ENCODE measurements at places on chromosomes 2 and 18.

GRCh38 chr2:134491771-134492441 lies 226.9 kb downstream of the TMEM163 start:
- DNase-seq = no peak

DNA sequence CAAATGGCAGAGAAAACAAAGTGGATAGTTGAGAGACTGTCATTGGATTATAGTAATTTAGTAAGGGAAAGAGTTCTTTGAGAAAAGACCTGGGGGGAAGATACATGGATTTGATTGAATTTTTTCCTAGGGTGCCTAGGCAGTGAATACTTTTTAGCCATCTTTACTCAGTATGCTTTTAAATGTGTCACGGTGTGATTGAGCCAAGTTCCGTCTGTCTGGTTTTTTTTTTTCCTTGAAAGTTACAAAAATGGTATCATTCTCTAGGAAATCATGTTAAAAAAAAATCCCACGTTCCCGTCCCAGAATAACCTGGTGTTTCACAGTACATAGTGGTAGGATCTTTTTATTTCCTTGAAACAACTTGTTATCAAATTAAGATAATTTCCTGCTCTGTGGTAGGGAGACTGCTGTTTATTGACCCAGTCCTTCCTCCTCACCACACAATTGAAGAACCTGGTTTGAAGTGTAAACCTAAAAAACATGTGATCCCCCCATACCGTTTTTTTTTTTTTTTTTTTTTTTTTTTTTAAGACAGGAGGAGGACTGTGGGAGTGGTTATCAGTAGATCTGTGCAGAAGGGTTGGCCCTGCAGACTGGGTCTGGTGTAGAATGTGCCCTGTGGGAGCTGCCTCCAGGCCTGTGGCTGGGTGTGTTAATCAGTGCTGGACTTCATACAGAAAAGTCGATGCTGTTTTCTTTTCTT lies 55.1 kb downstream of the DGKD start:
- DNase-seq = no peak

DNA sequence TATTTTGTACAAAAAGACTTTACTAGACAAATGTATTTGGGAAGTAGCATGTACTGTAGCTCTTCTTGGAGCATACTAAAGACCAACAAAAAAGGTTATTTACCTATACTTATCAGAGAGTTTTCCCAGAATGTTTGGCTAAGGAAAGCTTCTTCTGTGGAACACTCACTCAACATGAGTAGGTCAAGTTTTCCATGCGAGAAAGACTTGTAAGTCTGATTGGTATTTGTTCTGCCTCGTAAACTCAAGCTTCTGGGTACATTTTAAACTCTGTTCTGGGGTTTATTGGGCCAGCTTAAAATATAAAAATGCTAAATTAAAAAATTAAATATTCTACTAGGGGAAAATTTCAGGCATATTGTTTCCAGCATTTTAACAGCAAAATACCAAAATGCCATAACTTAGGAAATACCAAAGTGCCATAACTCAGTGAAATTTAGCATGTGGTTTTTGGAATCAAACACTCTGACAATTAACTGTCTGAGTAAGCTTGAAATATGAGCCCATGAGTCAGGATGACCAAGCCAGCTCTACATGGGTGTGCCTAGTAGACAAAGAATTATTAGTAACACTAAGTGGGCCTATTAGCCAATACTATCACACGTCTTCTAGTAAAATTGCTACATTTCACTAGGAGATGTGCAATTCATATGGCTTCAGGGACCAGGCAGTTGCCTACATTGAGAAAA lies 47.3 kb upstream of the SERPINE2 start:
- no peak for DNase-seq

DNA sequence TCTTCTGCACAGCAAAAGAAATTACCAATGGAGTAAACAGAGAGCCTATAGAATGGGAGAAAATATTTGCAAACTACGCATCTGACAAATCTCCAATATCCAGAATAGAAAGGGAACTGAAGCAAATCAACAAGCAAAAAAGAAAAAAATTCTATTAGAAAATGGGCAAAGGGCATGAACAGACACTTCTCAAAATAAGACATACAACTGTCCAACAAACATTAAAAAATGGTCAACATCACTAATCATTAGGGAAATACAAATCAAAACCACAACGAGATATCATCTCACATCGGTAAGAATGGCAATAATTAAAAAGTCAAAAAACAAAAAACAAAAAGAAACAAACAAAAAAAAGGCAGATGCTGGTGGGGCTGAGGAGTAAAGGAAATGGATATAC lies 356.4 kb downstream of the ADCYAP1 start:
- DNase-seq = no peak

DNA sequence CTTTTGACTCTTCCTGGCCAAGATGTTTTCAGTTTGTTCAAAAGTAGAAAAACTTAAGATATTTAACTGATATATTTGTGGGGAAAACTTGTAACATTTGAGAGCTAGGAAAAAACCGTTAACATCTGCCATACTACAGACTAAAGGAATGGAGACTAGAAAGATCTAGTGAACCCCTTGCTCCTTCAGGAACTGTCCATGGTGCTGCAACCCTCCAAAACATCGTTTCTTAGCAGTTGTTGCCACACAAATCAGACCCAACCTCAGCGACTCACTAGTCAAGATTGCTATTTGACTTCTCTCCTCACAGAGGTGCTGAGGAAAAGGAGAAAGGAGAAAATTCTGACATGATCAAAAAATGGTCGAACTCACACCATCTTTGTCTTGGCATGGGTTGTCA lies 393.8 kb upstream of the LYPD1 start:
- peak; percentile 50 for DNase-seq
